D721Med (cell line): ENCODE measurements at places on chromosomes 16 and 17.

GRCh38 chr17:40363111-40363827 lies 1.3 kb downstream of the GJD3 start:
- DNase-seq, result peak; percentile 35

DNA sequence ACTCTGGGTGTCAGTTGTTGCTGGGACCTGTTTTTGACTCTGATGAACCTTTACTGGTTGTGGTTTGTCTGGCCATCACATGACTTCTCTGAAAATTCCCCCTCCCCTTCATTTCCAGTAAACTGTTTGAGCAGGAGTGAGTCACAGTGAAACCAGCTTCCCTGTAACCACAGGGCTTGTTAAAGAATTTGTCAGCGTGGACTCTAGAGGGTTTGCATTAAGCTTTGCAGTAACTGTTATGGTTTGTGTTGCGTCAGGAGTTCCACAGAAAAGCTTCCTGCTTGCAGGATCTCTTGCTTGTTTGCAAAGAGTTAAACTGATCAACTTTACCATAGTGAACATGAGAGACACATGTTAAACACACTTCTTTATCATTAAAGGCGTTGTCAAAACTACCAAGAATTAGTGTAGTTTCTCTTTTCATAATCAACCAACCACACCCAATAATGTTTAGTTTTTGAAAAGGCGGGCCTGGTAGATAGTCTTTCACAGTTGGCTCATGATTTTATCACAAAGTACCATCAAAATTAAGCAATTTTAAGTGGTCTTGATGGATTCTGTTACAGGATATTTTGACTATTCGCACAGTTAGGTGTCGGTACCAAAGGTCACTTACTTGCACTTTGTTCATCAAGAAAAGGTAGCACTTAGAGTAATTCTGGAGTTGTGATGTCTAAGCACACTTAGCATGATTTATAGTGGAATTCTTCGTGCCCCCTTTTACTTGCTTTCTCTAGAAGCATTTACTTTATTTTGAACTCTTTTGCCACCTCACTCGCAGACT lies 79.3 kb downstream of the VMP1 start:
- no peak for DNase-seq

DNA sequence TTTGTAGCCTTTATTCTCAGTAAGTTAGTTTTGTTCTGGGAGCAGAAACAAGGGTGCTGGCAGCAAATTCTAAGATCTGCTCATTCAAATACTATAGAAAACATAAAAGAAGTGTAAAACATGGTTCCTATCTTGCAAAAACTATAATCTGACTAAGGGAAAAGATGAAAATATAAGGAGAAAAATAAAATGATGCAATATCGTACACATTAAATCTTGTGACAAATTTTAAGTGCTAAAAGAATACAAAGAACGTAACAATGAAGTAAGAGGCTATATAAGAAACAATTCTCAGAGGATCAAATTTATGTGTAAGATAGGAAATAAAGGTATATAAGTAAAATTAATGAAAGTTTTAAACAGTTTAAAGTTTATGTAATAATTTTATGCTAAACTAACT lies 224.6 kb downstream of the CEP112 start:
- no peak for DNase-seq

DNA sequence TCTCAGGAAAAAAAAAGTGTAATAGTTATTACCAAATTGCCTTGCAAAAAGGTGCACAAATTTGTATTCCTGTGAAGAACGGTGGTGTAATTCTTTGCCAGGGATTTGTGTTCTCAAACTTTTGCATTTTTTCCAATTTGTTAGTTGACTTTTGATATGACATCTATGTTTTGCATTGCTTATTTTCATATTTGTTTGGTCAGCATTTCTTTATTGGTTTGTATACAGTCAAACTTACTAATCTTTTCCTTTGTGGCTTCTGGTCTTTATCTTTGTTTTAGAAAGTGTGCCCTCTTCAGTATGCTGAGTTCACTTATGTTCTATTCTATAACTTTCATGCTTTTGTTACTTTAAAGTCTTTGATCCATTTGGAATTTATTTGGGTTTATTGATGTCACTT lies 226.2 kb upstream of the ZFHX3 start:
- no peak for DNase-seq

DNA sequence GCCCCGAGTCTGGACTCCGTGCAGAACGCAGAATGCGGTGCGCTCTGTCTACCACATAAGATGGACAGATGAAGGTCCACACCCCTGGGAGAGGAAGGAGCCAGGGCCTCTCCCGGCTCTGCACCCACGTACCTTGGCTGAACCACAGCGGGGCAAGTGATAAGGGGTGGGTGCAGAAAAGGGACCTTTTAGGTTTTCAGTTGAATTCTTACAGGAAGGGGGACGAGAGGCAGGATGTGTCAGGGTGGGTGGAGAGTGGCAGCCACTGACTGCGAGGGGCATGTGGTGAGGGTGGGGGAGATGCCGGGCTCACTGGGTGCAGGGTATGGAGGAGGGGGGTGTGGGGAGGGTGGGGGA lies 372 bp downstream of the CD300A start:
- DNase-seq, result no peak

- DNase-seq, result no peak
These were observed 89.2 kb downstream of the PITPNC1 start for GRCh38 chr17:67466251-67466796.

DNA sequence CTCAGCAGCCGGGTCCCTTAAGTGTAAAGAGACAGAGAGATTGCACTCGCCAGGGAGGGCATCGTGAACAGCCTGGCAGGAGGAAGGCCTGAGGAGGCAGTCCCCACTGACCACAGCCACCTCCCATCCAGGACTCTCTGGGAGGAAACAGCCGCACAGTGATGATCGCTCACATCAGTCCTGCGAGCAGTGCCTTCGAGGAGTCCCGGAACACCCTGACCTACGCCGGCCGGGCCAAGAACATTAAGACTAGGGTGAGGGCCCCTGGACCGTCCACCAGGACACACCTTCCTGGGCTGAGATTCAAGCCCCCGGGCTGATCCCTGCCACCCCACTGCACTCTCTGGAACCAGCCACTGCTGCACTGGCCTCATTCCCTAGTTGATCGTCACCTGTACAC lies 14.0 kb downstream of the BTBD17 start:
- no peak for DNase-seq

GRCh38 chr16:69123910-69124309 lies 8.5 kb downstream of the CHTF8 start:
- DNase-seq, result no peak

GRCh38 chr16:80896776-80897175 lies 92.4 kb upstream of the CDYL2 start:
- DNase-seq, result no peak

- DNase-seq, result no peak
These were observed 273.1 kb upstream of the CCL2 start for GRCh38 chr17:33981711-33982601.

DNA sequence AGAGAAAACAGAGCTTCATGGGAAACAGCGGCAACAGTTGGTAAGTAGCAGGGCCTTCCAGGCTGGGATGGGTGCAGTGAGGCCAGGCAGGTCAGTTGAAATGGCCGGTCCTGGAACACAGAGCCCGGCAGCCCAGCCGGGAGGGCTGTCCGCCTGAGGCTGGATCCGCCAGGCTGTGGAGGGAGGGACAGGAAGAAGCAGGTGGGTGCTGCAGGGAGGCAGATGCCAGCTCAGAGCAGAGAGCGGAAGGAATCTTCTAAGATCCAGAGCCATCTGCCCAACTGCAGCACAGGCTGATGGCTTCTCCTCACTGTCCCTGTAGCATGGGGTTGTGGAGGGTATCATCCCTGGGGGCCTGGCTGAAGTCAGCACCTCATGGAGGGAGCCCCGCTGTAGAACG lies 599 bp downstream of the RNF112 start:
- peak; percentile 51 for DNase-seq

- DNase-seq, result no peak
These were observed 155.4 kb downstream of the FOXL1 start for GRCh38 chr16:86733546-86734254.

DNA sequence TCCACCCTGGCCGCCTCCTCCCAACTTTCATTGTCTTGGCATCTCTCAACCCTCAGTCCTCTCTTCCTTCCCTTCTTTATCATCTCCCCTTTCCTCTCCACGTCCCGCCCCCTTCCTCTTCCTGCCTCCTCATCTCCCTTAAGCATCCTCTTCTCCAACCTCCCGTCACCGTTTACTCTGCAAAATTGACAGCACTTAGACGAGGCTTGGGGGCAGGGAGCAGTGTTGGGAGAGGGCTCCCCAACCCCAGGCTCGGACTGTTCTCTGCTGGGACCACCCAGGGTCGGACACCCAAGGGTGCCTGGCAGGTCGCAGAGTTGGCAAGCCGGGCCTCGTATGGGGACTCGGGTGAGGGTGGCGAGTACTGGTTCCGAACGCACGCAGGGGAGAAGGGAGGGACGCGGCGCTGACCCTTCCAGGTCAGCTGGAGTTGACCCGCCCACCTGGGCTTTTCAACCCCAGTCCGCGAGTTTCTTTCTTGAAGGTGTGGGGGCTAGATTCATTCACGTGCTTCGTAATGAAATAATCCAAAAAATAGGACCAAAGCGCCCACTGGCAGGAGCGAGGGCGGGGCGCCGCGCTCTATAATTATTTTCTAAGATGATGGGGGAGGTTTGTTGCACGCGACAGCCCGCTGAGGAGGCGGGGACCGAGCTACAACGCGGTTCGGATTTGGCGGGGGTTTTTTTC lies 775 bp upstream of the PAGR1 start:
- DNase-seq, result no peak

DNA sequence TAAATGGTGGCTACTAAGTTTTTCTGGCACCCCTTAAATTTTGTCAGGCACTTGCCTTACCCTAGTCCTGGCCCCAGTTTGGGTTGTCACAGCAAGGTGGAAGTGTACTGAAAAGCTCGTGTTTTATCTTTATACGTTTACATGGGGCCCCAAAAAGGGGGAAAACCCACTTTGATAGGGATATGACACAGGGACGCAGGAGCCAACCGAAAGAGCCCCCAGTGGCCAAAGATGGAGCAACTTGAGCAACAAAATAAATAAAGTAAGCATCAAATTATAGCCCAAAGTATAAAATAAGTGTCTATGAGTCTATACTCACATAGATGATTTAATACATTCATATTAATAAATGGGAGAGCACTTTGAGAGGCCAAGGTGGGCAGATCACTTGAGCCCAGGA lies 5.0 kb upstream of the CETP start:
- no peak for DNase-seq

DNA sequence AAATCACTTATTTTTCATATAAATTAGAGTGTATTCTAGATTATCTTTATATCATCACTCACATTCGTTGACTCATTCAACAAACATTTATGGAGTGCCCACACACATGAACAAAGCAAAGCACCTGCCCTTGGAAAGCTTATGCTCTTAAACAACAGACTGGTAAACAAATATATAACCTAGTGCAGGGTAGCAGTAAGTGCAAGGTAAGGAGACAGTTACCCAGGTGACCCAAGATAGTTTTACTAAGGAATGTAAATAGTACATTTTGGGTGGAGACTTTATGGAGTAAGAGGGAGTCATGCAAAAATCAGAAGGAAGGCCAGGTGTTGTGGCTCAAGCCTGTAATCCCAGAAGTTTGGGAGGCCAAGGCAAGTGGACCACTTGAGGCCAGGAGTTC lies 40.4 kb upstream of the HELZ start:
- DNase-seq, result no peak

GRCh38 chr17:313911-314613 lies 38.5 kb downstream of the RPH3AL start:
- DNase-seq, result no peak

DNA sequence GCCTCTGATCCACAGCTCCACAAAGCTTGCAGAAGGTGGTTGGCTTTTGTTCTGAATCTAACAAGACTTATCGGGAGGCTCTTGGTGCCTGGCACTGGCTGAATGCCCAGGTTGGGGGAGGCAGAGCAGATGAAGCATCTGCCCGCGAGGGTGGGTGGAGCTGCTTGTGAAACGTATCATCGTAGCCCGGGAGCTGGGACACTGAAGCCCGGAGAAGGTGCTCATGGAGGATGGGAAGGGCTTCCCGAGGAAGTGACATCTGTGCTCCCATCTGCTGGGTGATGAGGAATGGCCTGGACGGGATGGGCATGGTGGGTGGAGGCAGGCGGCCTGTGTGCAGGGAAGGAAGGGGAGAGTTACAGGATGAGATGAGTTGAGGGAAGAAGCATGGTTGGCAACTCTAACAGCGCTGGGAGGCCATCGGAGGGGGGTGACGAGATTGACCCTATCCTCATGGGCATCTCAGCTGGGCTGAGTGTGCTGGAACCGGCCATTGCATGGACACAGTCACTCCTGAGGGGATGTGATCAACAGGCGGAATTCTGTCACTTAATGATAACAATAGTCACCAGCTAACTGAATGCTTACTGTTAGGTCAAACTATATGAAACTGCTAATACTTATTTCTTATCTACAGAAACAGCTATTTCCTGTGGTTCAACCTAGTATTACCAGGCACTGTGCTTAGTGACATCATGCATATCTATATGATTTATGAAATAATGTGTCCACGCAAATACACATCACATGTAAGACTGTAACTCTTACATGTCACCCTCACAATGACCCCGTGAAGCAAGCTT lies 102.7 kb downstream of the ABCC6 start:
- no peak for DNase-seq

- DNase-seq, result no peak
These were observed 25.0 kb downstream of the CPPED1 start for GRCh38 chr16:12778726-12779125.
